ENCODE measurements at places on chromosomes 13 and 19.

DNA sequence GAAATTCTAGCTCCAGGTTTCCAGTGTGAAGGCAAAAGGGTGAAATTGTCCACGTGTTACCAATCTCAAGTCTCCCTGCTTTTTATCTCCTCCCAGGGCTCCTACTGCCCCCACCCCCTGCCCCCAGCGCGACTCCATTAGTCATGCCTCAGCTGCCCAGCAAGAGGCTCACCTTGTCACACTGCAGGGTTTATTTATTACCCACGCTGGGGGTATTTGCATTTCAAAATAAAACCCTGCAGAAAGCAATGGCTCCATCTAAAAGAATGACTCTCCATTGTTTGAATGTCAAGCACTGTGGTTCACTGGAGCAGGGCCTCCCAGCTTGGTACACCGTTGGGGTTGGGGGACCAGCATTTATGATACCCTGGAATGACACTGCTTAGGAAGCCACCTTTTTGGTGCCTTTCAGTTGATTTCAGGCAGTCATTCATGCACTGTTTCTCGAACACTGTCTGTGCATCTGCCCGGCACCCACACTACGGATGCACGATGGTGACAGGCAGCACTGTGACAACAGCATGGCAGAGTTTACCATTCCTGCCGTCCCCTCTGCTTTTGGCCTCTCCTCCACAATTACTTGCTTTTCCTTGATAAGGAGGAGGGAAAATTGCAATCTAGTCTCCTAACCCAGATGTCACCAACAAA lies 9.9 kb upstream of the POP4 start:
- DNase-seq: no peak

DNA sequence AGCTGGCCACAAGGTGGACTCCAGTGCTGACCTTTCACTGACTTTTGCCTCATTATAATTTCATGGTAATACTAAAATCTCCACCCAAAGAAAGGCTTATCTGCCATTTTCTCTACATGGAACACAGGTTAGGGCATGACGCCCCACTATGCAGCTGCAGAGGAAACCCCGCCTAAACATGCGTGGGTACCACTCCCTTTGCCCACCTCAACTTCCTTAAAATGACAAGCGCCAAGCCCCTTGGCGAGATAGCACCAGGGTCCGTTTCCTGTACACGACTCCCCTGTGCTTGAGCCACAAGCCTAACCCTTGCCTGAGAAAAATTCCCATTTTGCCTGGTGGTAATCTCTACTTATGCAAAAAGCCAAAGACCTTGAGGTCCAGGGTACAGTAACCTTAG lies 36.0 kb upstream of the PABPC3 start:
- no peak for DNase-seq

GRCh38 chr13:94115054-94115453 lies 364.4 kb downstream of the DCT start:
- no peak for DNase-seq

DNA sequence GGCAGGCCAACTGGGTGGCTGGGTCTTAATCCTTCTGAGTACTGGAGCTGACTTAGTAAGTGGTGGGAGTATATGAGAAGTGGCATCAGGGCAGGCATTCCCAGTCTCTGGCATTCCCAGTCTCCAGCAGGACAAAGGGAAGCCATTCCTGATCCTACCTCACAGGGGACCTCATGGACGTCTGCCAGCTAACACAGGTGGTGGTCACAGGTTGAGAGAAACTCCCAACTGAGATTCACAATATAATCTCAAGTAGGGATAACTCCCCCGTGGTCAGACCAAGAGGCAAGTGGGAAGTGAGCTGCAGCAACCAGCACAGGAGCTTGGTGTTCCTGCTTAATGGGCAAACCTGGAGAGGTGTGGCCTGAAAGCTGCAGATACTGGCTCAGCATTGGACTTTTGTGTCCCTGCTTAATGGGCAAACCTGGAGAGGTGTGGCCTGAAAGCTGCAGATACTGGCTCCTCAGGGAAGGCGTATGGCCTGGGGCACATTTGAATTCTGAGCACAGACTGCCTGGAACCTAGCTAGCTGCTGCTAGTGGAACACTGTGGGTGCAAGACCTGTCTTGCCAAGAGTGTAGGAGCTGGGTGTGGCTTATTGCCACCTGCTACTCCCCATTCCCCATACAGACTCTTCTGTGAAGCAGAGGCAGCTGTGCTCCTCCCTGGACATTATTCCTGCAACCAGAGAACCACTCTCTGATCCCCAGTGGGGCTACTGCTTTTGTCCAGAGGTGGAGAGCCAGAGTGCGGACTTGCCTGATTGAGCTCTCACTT lies 25.9 kb upstream of the OR10H2 start:
- DNase-seq: no peak

DNA sequence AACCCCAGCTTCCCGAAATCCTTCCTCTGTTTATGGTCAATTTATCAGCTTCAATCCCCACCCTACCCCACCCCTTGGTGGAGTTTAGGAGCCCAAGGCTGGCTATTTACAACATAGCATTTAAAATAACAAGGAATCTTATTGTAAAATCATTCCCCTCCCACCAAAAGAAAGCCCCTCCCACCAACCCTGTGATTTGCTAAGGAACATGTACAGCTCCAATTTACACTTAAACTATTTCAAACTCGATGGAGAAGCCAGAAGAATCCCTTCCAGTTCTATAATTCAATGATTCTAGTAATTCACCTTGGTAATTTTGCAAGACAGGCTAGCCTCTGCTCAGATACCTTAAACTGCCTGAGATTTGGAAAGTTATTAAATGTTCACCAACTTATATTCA lies 3.0 kb downstream of the LATS2 start:
- no peak for DNase-seq
